GM06990 (cell line): ENCODE measurements at places on chromosomes 5 and 9.

GRCh38 chr5:37846786-37847310 is 7.0 kb upstream of the GDNF start:
- no peak for DNase-seq

GRCh38 chr5:80243567-80243966 is 12.3 kb downstream of the SERINC5 start:
- no peak for DNase-seq

GRCh38 chr5:60010328-60010727 is 116.8 kb upstream of the PDE4D start:
- DNase-seq = no peak

DNA sequence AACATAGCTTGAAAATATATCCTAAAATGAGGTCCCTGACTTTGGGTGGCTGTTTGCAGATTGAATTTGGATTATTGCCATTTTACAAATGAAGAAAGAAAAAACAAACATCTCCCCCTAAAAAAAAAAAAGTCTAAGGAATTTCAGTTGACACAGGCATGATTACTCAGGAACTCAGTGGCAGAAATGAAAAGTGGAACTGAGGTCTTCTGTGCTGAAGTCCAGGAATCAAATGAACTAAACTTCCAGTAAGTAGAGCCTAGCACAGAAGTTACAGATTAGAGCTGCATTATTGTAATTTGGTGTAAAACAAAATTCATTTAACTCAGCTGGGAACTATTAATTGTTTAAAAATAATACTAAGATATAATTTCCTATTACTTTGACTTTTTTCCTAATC is 26.7 kb downstream of the FAM170A start:
- DNase-seq = no peak

DNA sequence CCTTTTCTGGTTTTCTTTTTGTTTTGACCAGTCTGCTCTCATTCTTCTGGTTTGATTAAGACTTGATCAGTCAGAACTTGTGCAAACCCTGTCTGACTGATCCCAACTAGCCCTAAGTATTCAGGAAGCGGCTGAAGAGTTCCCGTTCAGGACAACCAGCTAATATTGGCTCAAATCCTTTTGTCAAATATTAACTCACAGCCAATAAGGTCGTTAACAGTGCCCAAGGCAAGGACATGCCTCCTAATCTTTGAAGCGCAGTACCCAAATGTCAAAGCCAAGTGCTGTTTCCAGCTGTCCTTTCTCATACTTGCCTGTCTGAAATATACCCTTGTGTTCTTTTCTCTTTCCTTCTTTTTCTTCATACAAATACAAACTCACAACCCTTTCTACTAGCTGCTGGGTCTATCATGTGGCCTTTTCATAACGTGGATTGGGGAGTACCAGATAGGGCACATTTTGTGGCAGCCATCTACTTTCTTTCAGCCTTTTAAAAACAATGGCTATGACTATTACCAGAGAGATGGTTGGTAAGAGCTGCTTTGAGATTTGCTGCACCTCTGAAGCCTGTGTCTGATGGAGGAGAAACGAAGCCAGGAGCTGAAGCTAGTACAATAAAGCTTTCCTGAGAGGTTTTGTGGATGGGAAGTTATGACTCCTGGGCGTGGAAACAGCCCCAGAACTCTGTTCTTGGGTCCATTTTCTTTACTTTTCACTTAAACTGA is 266.4 kb upstream of the ZNF608 start:
- no peak for DNase-seq

DNA sequence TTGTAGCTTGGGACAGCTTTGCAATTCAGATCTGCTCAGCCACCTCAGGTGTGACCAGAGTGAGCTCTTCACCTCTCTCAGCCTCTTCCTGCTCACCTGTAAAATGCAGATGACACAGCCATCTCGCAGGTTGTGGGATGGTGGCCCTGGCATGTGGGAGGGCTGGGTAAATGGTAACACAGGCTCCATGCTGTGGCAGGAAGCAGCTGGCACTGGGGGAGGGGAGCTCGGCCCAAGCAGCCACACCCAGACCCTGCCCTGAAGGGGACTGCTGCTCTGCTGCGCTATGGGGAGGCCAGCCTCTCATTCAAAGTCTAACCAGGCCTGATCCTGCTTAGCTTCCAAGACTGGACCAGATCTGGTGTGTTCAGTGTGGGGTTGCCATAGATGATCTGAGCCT is 24.1 kb downstream of the PHF2 start:
- no peak for DNase-seq

DNA sequence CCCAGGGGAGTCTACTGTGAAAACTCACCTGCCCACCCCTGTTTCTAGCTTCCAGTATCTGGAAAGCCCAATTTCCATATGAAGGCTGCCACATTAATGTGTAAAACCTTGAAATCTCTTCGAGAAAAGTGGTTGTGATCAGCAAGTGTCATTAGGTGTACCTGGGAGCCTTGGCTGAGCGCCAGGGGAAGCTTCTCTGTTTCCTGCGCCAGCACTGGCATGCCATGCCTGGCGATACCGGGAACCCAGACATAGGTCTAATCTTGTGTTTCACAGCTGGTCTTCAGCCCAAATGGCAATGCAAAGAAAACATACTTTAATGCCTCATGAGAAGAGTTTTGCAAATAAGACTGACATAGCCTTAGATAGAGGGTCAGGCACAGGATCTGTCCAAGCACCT is 101.6 kb downstream of the TENT4A start:
- DNase-seq = no peak

- DNase-seq = no peak
These were observed 514.5 kb upstream of the PTGER4 start for GRCh38 chr5:40165106-40165788.

DNA sequence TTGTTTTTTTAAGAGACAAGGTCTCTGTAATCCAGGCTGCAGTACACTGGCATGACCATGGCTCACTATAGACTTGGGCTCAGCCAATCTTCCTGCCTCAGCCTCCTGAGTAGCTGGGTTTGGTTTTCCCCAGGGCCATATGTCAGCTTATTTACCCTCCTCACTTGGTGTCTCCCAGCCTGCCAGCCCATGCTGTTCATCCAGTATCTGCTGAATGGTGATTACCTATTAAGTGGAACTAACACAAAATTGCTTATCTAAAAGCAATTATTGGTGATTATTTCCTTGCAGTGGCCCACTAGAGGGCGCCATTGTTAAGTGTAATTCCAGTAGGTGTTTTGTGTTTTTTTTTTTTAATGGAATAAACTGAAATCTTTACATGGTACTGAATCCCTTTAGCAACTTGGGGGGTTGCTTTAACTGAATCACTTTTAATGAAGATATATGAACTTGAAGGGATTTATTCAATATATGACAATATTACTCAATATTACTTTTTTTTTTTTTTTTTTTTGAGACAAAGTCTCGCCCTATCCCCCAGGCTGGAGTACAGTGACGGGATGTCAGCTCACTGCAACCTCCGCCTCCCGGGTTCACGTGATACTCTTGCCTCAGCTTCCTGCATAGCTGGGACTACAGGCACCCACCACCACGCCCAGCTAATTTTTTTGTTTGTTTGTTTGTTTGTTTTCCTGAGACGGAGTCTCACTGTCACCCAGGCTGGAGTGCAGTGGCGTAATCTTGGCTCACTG is 13.8 kb downstream of the EXOSC2 start:
- peak; percentile 24 for DNase-seq

GRCh38 chr9:75775166-75775565 is 115.3 kb upstream of the PCSK5 start:
- no peak for DNase-seq

GRCh38 chr5:174402222-174402812 is 322.1 kb upstream of the MSX2 start:
- no peak for DNase-seq

DNA sequence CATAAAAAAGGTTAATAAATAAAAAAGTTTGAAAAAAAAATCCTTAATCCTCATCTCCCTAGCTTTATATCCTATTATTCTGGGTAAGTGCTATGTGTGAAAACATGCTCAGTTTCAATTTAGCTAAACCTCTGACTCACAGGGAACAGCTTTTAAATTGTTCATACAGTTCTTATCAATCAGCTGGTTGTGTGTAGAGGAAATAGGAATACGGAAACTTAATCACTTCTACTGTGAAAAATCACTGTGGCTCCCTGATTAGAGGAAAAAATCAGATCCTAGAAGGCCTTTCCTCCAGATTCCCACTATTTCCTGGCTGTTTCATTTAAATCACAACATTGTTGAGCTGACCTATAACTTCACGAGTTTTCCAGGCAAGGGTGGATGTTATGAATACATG is 120.5 kb downstream of the MARCHF3 start:
- DNase-seq = no peak

GRCh38 chr9:127418037-127418471 is 6.1 kb upstream of the ZNF79 start:
- DNase-seq = no peak

- no peak for DNase-seq
These were observed 24.9 kb downstream of the CAST start for GRCh38 chr5:96687080-96687479.

DNA sequence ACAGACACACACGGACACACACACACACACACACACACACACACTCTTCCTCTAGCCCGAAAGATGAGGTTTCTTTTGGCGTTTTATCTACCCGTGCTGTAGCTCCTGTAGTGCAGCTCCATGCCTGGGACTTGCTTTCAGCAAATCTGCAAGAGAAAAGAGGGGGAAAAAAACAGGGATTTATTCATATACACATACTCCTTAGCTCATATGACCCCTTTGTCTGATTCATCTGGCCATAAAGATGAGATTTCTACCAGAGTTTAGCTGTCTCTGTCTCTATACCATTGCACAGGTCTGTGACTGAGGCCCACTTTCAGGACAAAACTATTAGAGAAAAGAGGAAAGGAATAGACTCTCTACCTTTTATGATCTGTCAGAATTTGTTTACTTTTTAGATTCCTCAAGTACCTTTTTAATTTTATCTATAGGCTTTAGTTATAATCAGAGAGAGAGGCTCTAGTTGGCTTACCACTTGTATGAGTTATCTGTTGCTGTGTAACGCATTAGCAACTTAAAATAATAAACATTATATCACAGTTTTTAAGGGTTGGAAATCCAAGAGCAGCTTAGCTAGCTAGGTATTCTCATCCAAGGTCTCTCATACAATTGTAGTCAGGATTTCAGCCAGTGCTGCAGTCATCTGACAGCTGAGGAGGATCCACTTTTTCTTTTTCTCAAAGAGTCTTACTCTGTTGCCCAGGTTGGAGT is 14.7 kb downstream of the SNX2 start:
- no peak for DNase-seq

DNA sequence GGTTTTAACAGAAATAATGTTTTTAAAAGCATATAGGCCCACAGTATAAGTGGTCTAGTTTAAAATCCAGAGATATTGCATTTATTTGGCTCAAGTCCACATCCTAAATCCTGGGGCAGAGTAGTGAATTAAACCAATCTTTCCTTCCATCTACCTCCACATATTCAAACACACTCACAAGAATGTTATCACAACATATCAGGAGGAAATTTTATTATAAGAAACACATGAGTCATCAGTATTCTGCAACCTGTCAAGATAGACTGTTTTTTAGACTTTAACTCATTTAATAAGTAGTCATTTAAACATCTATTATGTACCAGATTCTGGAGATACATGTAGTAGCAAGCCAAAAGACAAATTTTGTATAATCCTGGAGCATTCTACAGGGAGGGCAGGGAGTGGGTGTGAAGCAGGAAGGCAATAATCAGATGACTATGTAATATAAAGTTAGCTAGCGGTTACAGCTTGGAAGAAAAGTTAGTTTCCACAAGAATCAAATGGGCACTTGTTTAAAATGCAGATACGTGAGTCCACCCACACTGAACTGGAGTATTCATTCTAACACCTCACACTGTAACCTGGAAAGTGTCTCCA is 187.3 kb upstream of the PIK3R1 start:
- DNase-seq = no peak

DNA sequence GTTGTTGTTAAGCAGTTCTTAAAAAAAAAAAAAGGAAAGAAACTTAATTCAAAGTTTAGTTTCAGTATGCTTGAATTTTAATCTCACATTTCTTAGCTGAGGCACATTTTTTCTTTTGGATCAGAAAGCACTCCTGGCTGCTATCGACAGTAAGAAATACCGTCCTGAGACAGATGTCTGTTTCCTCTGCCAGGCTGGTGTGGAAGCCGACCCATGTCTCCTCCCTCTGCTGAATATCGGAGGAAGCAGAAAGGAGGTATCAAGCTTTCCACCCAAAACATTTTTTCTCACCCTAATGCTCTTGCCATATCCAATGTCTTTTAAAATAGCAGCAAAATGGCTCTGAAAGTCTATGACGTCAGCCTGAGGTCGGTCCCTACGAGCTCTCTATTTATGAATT is 208.1 kb downstream of the TLE4 start:
- DNase-seq = no peak

- no peak for DNase-seq
These were observed 52.9 kb downstream of the COMMD10 start for GRCh38 chr5:116137544-116138378.

DNA sequence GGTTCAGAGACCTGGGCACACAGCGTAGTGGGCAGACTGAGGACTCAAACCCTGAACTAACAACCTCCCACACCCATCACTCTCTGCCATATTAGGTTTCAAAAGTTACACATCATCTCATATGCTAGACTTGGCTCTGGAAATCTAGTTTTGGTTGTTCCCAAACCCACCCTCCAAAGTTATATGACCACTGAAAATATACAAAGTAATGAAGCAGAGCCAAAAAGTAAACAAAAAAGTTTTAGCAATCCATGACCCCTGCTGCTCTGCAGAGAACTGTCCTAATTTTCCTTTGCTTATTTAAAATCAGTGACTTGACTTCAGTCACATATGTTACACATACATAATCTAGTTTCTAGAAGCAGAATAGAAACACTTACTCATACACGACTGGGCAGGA is 155.6 kb upstream of the TAS2R1 start:
- DNase-seq = no peak

GRCh38 chr5:10987276-10987924 is 226.4 kb upstream of the DAP start:
- no peak for DNase-seq

- no peak for DNase-seq
These were observed 162.6 kb downstream of the GLIS3 start for GRCh38 chr9:4137234-4137633.

DNA sequence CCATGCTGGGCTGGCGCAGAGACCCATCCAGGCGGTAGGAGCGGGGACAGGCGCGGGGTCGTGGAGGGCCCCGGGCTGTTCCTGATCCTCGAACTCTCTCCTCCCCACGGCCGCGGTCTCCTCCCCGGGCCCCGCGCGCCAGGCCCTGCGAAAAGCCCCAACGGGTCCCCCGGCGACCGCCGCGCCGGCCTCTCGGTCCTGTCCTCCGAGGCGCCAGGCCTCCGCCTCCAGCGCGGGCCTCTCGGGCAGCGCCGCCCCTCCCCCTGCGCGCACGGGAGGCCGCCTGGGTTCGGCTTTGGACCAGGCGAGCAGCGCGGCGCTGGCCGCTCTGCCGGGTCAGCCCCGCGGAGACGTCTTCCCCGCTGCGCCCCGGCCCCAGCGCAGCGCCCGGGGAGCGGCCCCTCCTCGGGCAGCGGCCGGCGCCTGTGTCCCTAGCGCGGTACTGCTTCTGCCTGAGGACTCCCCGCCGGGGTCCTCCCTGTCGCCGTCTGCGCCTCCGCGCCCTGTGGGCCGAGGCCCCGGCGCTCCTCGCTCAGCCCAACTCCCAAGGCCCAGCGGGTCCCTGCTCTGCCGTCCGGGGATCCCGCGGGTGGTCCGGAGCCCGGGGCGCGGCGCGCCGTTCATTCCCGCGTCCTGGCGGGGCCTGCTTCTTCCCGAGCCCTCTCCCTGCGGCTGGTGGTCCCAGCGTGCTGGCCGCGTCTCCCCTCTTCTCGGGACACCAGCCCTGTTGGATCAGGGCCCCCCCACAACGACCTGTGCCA is 13.4 kb downstream of the COL23A1 start:
- DNase-seq = no peak

GRCh38 chr5:36836831-36837230 is 39.7 kb upstream of the NIPBL start:
- DNase-seq = no peak
